ENCODE measurements at places on chromosomes 2 and 18.

DNA sequence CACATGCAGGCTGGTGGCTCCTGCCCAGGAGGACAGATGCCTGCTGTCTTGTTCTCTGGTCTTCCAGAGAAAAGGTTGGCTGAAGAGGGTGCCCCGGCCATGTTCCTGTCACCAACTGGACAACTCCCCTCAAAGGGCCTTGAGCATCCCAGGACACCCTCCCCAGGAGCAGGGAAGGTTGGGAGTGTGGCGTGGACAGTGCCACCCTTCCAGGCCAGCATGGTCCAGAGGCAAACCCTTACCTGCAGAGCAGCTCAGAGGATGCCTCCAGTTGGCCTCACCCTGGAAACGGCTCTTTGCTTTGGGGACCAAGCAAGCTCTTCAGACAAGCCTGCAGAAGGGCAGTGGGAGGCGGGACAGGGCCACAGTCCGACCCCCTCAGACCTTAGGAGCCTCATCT, 4.9 kb upstream of the GPC1 start:
- no peak for DNase-seq

DNA sequence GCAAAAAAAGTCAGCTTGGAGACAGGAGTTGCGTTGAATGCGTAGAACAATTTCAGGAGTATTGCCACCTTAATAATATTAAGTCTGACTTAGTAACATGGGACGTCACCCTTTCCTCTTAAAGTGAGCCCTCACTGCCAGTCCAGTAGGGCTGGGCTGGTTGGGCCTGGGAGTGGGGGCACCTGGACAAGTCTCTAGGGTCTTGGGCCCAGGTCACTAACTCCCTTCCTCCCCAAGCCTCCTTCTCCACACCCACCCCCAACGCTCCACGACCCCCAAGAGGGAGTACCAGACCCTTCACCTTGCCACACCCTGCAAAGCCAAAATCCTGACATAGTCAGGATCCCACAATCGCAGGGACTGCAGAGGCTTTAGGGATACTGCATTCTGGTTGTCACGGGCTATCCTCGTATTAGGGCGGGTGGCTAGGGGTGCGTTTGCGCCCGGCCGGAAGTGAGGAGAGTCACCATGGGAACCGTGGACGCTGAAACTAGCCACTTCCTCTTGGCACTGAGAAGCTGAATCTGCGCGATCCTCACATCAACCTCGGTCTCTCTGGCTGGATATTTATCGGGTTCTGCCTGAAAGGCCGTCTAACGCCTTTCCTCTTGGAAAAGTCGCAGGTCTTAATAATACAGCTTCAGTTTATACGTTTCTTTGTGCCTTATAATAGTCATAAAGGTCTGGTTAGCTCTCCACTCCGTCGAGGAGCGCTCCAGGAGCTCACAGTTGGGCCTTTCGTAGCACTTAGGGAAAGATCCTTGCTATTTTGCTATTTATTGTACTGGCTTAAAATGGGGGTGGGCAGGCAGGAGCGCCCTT, 10.3 kb upstream of the CXXC1 start:
- DNase-seq = peak; percentile 66

DNA sequence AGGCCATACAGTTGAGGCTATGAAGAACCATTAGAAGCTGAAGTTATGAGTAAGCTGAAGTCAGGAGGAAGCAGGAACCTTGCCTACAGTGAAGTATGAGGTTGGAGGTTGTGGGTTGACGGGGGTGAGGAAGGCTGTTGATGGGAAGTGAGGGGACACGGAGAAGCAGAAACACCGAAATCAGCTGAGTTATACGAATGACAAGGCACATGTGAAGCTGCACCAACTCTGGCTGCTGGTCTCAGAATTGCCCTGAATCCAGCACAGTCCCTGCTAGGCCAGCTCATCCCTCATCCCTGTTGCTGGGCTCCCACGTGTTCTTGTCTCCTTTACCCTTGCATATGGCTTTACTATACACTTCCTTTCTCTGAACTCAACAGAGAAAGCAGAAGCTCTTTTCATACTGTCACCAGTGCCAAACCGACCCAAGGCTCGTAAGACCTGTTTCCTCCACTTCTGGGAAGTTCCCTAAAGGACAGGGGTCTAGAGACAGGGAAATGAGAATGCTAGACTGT, 9.2 kb upstream of the TMEM247 start:
- DNase-seq = no peak

GRCh38 chr2:46837704-46838103, 77.9 kb downstream of the MCFD2 start:
- DNase-seq = no peak

GRCh38 chr2:23940718-23941620, 706 bp downstream of the UBXN2A start:
- DNase-seq = peak; percentile 34

DNA sequence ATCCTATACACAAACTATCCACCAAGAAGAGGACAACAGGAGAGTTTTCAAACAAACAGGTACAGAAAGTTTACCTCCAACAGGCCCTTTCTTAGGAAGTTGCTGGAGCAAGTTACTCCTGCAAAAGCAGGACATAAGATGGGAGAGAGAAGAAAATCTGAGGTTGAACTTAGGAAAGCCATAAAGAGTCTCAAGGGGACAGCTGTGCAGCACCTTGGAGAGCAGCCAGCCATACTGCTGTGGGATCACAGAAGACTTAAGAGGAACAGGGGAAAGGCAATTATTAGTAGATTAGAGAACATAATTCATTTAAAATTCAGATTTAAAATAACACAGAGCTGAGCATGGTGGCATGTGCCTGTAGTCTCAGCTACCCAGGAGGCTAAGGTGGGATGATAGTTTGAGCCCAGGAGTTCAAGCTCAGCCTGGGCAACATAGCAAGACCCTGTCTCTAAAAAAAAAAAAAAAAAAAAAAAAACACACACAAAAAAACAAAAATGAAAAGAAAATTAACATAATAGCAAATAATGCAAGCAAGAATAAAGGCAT, 148.1 kb upstream of the SIX3 start:
- DNase-seq = peak; percentile 12

DNA sequence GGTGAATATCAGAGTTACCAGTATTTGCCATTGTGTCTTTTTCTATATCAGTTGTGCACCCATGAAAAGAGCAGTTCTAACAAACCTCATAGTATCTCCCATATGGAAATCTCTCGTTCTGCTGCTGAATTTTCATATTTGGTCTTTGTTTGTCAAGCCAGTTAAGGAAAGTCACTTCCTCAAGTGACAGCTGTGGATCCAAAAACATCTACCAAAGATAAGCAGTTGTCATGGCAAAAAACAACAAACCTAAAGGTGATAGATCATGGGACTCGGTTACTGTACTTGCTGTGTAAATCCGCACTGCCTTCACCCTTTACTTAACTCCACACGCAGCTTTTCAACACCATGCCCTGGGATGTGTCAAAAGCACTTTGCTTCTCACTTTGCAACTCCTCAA, 17.3 kb downstream of the BMP10 start:
- DNase-seq = no peak

- no peak for DNase-seq
Measured at GRCh38 chr18:41262688-41263087, 692.3 kb upstream of the PIK3C3 start.

GRCh38 chr2:196849895-196850294, 40.7 kb upstream of the C2orf66 start:
- DNase-seq = peak; percentile 26

Data from fibroblast of gingiva (primary cell).